ENCODE measurements at places on chromosomes 6 and 20.

DNA sequence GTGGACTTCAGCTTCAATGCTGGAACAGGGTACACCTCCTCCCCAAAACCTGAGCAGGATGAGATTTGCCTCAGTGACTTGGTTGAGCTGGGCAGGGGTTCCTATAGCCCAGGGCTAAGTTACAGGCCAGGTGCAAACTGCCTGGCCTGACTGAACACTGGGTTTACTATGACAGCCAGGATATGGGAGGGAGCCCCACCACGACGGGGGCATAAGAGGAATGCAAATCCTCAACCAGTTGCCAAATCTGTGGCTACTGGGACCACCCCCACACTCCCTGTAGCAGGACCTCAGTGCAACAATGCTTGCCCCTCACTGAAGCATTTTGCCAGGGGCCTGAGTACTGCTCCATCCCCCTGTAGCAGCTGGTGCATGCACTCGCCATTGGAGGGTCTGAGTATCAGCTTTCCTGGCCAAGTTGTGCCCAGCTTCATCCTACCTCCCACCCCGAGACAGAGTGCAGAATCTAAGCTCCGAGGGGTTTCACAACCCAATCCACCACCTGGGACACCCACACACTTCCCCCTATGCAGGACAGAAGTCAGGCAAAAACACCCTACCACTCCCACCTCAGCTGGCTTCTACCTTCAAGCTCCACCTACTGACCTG is 27.6 kb downstream of the TREML4 start:
- DNase-seq = no peak

DNA sequence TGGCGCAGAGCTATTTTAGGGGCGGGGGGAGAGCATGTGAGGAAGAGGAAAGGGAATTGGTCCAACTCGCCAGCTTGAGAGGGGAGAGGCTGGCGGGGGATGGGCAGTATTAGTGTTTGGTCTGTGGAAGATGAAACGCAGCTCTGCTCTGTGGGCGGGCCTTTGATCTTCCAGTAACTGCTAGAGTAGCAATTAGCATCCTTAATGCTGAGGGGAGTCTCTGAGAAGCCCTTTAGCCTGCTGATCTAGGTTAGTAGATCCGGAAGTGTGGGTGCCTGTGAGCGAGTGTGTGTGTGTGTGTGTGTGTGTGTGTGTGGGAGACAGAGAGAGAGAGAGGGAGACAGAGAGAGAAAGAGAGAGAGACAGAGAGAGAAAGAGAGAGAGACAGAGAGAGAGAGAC is 117.2 kb upstream of the BACH2 start:
- DNase-seq = peak; percentile 89

DNA sequence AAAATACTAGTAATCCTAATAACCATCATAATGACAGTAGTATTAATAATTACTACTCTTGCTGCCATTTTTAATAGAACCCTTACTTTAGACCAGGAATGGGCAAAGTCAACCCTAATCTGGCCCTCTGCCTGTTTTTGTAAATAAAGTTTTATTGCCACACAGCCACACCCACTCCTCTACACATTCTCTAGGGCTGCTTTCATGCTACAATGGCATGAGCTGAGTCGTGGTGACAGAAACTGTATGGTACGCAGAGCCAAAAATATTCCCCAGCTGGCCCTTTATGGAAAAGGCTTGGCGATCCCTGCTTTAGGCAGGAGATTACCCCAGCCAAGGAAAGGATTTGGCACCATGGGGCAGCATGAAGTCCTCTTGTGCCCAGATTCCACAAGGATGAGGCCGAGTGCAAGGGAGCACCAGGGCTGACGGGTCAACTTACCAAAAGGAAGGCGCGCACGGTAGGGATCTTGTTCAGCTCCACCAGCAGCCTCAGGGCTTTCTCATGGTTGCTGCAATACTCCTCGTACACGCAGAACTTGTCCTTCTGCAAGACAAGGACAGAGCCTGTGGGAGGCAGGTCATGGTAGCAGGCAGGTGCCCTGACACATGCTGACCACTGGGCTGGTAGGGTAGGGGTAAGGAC is 93.6 kb downstream of the PREX1 start:
- no peak for DNase-seq

- no peak for DNase-seq
These were observed 14.6 kb downstream of the TJAP1 start for GRCh38 chr6:43491750-43492661.

DNA sequence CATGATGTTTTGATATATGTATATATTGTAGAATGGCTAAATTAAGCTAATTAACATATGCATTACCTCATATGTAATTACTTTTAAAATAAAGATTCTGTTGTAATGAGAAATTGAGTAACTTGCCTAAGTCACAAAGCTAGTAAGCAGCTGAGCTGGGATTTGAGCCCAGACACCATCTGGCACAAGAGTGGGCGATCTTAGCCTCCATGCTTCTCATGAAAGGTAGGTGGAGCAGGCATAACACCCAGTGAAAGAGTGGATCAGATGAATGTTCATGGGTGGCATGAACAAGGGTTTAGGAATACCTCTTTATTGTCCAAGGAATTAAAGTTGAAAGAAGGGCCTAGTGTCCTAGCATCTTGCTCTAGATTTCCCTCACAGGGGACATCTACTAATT is 365.4 kb downstream of the TFAP2B start:
- no peak for DNase-seq

GRCh38 chr6:18216411-18216810 is 47.9 kb downstream of the DEK start:
- DNase-seq = no peak

DNA sequence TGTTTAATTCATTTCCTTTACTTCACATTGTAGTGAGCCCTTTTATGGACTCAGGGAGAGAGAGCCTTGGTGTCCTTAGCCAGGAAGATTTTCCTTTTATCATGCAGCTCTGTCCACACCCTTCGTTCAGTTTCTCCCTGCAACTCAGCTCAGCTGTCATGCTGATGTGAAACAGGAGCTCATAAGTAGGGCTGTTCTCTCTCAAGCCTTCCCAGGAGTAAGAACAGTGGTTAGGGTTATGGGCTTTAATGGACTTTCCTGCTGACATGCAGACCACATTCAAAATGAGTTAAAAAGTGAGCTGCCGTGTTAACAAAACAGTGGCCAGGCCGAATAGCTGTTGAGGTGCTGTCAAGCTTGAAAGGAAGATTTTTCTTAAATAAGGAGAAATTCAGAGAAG is 104.1 kb downstream of the BCKDHB start:
- DNase-seq = no peak

DNA sequence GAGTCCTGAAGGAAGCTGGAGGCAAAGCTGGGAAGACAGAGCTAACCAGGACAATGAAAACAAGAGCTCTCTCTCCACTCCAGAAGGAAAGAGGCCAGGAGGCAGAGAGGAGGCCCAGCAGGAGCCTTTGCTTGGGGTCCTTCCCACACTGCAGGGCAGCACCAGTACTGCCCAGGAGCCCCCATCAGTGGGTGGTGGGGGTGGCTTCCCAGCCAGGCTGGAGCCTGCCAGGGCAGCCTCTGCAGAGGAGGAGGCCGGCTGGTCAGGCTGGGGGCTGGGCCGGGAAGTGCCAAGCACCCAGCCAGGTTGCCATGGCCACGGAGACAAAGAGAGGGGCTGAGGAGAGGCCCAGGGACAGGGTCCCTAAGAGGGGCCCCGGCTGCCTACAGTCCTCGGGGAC is 33.4 kb downstream of the PREX1 start:
- no peak for DNase-seq

- DNase-seq = no peak
These were observed 655.0 kb downstream of the QKI start for GRCh38 chr6:164069350-164069990.

- DNase-seq = no peak
These were observed 41.5 kb downstream of the USP45 start for GRCh38 chr6:99473730-99474129.

- no peak for DNase-seq
These were observed 25.3 kb downstream of the SRPK1 start for GRCh38 chr6:35895560-35895959.

DNA sequence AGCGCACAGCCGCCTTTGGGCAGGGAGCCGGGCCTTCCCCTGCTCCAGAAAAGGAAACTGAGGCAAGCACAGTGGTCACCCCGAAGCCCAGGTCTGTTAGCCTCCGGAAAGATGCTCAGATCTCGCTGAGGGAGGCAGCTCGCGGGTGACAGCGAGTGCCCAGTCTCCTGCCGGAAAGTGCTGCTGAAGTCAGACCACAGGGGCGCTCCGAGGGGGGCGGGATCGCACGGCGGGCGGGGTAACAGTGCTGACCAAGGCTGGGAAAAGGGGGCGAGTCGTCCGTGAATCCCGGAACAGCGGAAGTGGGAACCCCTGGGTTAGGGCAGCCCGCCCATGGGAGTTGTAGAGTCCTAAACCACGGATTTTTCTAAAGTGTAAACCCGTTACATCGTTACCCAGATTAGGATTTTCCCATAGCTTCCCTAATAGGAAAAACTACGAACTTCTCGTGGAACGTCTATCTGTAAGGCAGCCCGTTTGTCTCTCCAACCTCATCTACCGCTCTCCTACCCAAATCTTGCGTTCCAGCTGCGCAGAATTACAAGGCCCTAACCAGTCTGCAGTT is 504 bp downstream of the VPS16 start:
- peak; percentile 35 for DNase-seq

DNA sequence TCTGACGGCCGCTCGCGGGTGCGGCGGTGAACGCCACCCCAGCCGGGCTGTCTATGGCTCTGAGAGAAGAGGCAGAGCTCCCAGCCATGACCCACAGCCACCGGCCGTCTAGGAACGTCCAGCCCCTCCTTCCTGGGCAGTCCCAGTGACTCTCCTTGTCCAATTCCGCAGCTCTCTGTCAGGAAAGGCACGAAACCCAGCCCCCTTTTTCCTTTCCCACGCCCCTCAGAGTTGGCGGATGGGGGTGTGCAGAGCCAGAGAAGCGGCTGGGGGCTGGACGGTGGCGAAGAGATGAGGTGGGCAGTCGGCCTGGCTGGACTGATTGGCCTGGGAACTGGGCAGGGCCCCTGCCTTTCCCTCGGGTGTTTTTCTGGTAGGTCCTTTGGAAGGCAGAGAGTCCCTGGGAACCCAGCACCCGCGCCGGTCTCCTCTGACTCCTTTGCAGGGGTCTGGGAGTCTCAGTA is 1.5 kb downstream of the EBF4 start:
- no peak for DNase-seq

GRCh38 chr20:32806356-32806755 is 13.4 kb upstream of the MAPRE1 start:
- no peak for DNase-seq

GRCh38 chr6:89640804-89641203 is 2.3 kb upstream of the LYRM2 start:
- DNase-seq = no peak

DNA sequence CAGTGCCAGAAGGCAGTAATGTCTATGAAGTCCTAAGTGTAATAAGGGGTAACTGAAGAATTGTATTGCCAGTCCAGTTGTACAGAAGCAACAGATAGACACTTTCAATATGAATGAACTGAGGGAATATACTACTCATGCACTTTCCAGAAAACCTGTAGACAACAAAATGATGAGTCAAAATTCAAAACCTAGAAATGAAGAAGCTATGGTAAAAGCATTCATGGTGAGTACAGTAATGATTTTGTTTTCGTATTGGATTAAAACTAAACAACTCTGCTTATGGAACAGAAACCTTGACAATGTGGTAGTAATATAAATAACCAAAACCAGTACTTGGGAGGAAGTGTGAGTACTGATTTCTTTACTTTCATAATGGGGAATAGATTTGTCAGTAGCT is 35.0 kb downstream of the ARMC2 start:
- no peak for DNase-seq

GRCh38 chr6:57216235-57217101 is 5.6 kb downstream of the RAB23 start:
- DNase-seq = no peak

DNA sequence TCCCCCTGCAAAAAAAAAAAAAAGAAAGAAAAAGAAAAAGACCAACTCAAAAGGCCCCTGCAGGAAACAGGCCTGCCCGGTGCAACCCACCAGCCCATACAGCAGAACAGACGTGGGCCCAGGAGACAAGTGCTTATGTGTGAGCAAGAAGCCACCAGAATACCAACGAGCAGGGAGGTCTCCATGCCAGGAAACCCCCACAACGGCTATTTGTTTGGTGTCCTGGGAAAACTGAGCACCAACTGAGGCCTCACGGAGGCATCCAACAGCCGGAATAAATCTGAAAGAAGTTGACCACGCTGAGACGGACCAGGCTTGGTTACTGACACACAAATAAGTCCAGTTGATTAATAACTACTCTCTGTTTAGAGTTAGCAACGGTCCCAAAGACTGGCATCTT is 29.7 kb downstream of the PTPRT start:
- no peak for DNase-seq

GRCh38 chr20:54793291-54793992 is 318.0 kb downstream of the DOK5 start:
- no peak for DNase-seq

DNA sequence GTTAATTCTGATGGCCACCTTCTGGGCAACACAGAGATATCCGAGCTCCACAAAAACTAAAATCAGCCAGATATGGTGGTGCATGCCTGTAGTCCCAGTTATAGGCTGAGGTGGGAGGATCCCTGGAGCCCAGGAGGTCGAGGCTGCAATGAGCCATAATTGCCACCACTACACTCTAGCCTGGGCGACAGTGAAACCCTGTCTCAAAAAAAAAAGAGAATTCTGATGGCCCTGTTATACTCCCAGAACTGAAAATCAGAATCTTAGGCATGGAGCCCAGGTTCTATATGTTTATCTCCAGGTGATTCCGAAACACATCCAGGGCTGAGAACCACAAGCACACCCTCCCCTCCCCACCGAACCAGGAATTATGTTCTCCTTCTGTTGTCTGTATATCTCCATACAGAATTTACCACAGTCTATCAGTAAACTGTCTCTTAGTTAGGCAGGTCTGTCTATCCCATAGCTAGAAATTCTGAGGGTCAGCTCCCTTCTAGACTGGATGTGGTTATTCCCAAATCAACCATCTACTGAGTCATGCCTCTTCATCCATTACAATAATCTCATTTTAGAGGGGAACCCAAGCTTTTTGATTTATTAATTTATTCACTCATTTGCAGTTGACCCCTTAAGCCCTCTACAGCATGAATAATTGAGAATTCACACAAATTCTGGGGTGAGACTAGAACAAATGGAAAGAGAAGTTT is 24.8 kb upstream of the CCND3 start:
- no peak for DNase-seq

- DNase-seq = no peak
These were observed 27.3 kb downstream of the MED23 start for GRCh38 chr6:131600716-131601115.

GRCh38 chr20:24960302-24960801 is 11.3 kb downstream of the CST7 start:
- DNase-seq = no peak

DNA sequence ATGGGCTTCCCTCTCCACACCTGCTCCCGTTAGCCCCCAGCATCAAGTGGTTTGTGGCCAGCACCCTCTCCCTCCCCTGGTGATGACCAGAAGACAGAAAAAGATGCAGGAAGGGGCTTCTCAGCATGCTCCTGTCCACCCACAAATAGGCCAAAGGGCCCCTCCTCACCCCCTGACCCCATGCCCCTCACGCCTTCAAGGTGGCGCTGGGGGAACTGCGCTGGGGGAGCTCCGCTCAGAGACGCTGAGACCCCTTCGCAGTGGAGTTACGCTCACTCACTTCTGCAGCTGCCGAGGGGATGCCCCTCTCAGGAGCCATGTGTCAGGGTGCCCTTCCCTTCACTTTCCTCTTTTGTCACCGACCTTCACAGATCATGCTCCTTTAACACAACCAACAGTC is 92.0 kb downstream of the PSMB1 start:
- no peak for DNase-seq

- no peak for DNase-seq
These were observed 212.9 kb upstream of the PRDM1 start for GRCh38 chr6:105873211-105873704.
